Muscle of leg (tissue), 16 donors: ENCODE measurements at places on chromosomes 16 and 17.

DNA sequence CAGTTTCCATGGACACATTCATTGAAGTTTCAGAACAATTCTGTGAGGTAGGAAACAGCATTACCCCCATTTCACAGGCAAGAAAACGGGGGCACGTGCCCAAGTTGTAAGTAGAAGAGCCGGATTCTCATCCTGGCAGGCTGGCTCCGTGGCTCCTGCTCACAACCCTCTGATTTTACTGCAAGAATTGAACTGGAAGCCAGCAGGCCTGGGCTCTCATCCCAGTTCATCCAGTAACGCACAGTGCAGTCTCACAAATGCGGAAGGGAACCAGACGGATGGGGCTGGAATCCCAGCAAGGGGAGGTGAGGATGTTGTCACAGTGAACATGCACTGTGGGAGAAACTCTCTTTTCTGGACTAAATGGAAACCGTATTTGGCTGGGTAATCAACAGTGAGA lies 40.7 kb upstream of the DOC2B start:
- DNase-seq, result peak; percentile 91

DNA sequence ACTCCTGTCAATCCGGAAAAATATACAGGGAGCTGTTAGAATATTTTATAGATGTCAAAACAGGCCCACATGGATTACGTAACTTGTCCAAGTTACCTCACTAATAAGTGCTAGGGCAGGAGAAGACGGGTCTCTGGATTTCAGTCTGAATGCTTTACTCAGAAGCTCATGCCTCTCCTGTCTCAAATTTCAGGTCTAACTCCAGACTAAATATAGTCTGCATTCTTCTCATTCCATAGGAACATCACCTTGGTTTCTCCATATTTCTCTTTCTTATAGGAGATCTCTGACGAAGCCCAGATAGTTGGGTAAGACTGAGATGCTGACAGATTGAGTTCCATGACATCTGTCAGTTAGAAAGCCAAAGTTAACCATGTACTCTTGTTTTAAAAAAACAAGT lies 174.2 kb downstream of the STX8 start:
- peak; percentile 34 for DNase-seq

DNA sequence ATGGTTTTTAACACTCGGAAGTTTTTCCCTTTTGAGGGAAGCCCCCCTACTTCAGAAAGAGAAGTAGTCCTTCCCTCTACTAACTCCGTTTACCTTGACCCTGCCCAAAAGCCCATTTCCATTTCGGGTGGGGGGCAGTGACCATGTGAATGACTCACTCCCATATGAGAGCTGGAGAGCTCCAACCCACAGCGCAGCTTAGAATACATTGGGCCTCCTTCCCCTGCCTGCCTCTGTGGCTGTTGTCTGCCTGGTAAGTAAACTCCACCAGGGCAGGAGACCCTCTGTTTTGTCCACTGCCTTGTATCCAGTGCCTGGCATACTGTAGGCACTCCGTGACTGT lies 985 bp downstream of the SGSM2 start:
- DNase-seq, result peak; percentile 27

DNA sequence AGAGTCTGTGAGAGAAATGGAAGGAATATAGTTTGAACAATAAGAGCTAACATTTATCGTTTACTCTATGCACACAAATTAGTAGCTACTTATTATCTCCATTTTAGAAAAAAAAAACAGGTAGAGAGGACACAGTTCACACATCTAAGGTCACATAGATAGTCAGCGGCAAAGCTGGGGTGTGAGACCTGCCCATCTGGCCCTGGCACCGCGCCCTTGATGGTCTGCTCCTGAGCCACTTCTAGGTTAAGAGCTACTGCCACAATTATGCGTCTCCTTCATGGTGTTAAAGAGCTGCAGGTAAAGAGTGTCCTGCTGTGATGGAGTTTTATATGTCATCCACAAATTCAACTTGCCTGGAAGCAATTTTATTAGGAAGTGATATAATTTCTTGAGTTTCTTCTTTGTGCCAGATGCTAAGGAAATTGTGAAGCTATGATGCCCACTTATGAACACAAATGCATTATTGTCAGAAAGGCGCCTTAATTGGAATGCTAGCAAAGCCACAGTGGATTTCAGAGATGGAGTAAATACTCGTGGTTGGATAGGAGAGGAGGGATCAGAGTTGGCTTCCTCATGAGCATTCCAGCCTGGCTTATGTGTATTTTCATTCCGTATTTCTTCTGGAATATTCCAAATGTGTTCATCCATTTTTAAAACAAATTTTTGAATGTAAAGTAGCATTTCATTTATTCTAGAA lies 21.3 kb upstream of the MFSD6L start:
- no peak for DNase-seq

DNA sequence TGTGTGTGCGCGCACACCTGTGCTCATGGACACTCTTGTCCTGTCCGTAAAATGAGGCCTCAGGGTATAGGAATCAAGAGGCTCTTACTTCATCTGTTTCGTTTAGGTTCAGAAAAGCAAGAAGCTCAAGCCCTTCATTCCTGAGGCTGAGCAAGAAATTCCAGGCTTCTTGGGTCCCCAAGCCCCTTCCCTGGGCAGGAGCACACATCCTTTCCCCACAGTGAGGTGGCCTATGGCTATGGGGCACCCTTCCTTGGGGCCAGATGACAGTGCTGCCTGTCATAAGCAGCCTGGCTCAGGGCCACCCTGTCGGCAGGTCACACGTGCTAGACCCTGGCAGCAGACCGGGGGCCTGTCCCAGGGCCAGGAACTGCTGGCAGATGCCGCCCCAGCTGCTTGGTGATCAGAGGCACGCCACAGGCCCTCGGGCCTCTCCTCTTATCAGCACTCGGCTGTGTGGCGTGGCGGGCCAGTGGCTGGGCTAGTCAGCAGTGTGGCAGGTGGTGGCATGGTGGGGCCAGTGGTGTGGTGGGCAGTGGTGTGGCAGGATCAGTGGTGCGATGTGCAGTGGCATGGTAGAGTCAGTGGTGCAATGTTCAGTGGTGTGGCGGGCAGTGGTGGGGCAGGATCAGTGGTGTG lies 50.2 kb downstream of the NKD1 start:
- peak; percentile 82 for DNase-seq

- DNase-seq, result no peak
Measured at GRCh38 chr16:78474762-78475161, 375.3 kb downstream of the WWOX start.

DNA sequence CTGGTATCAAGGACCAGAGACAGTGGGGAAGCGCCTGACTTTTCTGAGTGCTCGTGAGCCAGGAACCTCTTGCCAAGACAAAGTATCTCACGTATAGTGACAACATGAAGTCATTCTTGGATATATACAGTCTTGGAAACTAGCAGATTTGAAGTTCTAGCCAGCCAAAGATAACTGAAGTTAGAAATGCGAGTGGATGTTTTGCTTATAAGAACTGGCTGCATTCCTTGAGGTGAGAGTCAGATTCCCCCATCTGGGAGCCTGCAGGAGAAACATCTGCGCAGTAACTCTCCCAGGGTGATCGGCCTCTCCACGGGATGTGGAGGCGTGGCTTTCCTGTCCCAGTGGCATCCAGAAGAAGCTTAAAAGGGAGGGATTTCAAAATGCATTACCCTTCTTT lies 89.8 kb downstream of the SHISA6 start:
- DNase-seq, result peak; percentile 95

GRCh38 chr16:23014592-23014991 lies 134.7 kb downstream of the USP31 start:
- no peak for DNase-seq

DNA sequence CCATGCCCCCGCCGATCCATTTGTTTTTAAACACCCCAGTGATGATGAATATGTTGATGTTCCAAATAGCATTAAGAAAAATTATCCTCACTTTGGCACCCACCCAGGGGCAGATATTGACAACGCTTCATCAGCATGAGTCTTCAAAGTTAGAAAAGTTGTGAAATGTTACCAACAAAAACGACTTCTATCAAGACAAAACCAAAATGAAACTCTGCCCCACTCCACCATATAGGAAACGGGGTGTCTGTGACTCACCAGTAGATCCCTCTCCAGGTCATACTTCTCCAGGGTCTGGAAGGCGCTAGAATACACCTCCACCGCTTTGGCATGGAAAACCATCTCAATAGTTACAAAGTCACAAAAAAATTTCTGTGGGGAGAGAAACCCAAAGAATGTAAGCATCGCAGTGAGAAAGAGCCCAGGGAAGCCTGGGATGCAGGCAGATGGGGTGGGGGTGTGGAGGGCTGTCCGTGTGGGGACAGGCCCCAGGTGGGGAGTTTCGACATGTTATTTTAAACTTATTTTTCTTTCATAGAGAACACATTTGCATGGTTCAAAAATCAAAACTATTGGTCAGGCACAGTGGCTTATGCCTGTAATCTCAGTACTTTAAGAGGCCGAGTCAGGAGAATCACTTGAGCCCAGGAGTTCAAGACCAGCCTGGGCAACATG lies 10.2 kb downstream of the CIBAR2 start:
- no peak for DNase-seq

GRCh38 chr16:54125751-54126655 lies 160.6 kb downstream of the IRX3 start:
- DNase-seq, result no peak

DNA sequence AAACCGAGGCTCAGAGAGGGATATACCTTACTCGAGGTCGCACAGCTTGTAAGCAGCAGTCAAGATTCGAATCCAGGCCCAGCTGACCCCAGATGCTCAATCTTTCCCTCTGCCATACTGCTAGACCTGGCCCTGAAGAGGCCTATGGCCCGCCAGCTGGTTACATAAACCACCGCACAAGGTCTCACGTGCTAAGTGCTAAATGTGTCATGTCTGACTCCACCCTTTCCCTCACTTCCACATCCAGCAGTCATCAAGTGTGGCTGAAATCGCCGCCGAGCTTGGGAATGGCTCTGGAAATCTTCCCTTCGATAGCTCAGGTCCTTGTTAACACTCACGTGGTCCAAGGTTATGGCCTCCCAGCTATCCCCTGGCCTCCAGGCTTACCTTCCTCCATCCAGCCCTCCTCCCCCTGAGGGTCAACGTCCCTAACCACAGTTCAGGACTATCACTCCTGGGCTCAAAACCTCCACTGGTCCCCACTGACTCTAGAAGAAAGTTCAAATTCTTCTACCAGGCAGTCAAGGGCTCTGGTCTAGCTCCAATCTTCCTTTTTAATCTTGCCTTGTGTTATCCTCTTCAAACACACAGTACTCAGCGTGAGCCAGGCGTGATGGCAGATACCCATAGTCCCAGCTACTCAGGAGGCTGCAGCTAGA lies 3.5 kb downstream of the ZBTB4 start:
- DNase-seq, result peak; percentile 71

GRCh38 chr16:66309-67182 lies 5.9 kb downstream of the RHBDF1 start:
- DNase-seq, result no peak

DNA sequence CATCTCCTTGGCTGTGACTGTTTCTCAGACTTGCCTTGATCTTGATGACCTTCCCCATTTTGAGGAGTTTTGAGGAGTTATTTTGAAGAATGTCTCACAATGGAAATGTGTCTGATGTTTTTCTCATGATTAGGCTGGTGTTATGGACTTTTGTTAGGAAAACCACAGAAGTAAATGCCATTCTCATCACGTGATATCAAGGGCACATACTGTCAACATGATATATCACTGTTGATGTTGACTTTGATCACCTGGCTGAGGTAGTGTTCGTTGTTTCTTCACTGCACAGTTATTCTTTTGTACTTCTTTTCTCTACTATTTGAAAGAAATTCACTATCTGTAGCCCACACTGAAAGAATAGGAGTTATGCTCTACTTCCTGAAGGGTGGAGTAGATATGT lies 194.7 kb upstream of the MPHOSPH6 start:
- no peak for DNase-seq

DNA sequence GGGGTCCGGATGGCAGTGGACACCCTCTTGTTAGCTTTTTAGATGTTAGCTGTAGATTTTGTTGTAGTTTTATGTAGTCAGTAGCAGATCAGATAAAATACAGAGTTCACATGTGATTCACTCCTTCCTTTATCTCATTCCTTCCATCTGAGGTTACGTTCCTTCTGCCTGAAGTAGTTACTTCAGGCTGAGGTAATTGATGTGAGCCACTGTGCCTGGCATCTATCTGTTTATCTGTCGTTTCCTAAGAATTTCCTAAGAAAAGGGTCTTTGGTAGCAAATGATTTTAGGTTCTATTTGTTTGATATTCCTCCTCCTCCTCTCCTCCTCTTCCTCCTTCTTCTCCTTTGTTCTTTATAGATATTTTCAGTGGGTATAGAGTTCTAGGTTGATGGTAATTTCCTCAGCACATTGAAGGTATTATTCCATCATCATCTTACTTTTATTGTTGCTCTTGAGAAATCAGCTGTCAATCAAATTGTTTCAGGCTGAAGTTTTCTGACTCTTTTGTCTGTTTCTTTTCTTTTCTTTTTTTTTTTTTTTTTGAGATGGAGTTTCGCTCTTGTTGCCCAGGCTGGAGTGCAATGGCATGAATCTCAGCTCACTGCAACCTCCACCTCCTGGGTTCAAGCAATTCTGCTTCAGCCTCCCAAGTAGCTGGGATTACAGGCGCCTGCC lies 29.6 kb upstream of the FBXO47 start:
- no peak for DNase-seq

- peak; percentile 31 for DNase-seq
Measured at GRCh38 chr17:43834106-43834505, 1.2 kb upstream of the MPP3 start.

- DNase-seq, result no peak
Measured at GRCh38 chr17:32943206-32943605, 15.3 kb downstream of the TMEM98 start.

GRCh38 chr17:40529991-40530390 lies 28.6 kb upstream of the TNS4 start:
- no peak for DNase-seq

- DNase-seq, result peak; percentile 49
Measured at GRCh38 chr17:82193520-82194220, 19.0 kb downstream of the CCDC57 start.

DNA sequence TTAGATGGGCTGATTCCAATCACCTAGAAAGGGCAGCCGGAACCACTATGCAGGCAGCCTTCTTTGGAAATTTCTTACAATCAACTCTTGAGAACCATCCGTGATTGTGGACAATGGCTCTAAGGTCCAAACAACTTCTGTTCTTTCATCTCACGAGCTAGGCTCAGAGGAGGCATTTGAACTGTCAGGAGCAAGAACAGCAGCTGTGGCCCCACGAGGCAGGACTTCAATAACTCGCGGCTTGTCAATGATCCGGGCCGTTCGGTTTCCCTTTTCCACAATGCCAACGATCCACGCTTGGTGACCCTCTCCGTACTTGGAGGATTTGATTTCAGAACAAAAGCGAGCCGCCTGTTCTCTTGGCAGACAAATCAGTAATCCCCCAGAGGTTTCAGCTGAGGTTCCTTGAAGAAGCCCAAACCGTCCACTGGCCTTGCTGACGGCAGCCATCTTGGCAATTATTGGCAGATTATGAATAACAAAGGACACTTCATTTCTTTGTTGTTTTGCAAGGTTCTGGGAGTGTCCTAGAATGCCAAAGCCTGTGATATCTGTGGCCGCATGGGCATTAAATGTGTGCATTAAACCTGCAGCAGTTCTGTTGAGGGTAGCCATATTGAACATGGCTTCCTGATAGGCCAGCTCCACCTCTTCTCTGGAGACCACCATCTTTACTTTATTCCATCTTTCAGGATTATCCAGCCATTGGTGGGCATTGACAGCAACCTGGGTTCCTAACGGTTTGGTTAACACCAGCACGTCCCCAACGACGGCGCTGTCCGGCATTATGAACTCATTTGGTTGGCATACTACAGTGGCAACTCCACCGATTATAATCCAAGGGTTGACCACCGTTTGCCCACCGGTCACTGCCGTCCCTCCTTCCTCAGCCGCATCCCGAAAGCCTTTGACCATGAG lies 1.2 kb downstream of the SEPHS2 start:
- DNase-seq, result no peak

GRCh38 chr16:15507301-15507958 lies 73.0 kb downstream of the BMERB1 start:
- DNase-seq, result peak; percentile 89

GRCh38 chr17:76995387-76996105 lies 127.3 kb downstream of the MGAT5B start:
- DNase-seq, result no peak
